ENCODE measurements at places on chromosomes 3 and 15.

DNA sequence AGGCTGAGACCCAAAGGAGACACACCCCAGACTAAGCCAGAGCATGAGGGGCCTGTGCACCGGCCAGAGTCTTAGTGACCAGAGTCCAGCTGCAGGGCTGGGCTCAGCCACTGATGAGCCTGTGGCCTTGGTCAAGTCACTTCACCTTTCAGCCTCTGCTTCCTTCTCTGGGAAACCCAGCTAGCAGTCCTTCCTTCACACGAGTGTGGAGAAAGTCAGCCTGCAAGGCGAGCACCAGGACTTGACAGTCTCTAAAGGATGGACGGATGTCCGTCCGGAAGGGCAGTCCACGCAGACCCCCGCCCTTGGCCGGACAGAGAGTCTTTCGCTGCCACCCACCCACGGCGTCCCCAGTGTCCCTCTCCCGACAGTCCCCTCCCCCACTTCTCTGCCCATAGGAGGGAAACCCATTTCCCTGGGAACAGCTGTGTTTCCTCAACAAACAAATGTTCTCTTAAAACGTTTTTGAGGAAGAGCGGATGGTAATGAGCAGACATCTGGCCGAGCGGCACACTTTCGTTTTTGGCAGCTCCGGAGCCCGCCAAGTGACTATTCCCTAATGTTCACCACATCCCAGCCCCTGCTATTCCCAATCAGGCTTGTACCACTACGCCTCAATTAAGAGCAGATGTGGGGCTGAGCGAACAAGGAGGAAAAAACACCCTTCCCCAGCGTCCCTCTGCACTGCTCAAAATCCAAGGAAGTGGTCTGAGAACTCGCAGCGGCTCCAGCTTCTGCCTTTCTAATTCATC is 129.1 kb upstream of the SMAD3 start:
- no peak for DNase-seq

- no peak for DNase-seq
Observed at GRCh38 chr3:175456466-175456865, 597.3 kb downstream of the NAALADL2 start.

DNA sequence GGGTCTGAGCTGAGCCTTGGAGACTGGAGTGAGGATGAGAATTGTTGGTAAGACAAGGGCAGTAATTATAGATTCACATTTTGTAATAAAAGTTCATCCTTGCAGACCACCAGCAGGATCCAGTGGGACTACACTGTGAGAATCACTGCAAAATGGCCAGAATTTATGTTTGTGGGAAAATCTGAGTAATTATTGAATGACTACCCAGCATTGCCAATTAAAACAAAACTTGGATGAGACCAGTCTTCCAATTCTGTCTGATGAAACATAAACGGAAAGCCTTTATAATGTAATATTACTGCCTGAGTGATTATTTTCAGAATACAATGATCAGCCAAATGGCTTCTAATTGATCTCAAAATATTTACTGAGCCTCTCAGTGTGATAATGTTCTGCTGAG is 323.3 kb upstream of the C2CD4B start:
- no peak for DNase-seq

GRCh38 chr3:40504636-40505430 is 1.0 kb upstream of the ZNF620 start:
- DNase-seq, result no peak

DNA sequence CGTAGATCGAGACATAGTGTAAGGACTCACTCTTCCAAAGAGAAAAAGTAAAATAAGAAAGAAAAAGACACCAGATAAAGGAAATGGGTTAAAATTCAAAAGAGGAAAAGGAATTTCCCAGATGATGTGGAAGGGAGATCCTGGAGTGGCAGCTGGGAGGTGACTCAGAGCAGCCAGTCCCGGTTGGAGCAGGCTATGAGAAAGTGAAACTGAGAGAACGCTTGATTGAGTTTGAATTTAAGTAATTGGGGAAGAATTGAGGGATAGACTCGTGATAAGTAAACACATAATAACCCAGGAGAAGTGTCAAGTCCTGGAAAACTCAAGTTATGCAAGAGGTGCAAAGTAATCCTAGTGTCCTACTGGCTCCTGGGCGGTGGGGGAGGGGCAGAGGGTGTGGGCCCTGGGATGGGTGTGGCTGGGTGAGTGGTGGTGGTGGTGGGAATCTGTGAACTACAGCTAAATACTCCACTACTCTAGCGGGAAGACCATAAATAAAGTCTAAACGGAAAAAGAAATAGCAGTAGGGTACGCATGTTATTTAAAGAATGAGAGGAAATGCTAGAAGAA is 1.2 kb downstream of the PRR20G start:
- DNase-seq, result no peak

DNA sequence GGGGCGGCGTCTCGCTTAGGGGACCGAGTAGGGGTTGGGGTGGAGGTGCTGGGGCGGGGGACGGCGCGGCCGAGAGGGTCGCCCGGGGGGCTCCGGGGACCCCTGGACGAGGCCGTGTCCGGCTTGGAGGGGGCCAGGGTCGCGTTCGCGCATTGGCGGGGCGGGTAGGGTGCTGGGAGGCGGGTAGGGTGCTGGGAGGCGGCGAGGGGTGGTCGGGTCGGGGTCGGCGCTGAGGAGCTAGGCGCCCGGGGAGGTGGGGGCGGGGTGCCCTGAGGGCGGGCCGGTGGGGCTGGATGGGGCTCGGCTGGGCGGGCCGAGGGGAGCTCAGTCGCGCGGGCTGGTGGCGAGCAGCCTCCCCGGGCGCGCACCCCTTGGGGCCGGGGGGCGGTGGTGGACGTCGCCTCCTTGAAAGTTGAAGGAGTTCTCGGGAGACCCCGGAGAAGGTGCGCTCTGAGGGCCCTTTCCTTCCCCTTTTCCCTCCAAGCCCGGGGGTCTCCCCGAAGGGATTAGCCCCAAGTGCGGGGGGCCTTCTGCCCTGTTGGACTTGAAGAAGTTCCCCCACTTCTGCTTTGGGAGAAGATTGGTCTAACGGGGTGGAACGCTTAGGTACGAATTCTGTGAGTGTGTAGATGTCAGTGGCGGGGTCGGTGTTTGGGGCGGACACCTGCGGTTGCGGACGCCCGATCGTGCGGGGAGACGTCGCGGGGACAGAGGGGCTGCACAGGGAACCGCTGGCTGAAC is 543 bp downstream of the MEF2A start:
- DNase-seq, result no peak

- DNase-seq, result no peak
Observed at GRCh38 chr3:7683426-7683825, 818.2 kb upstream of the LMCD1 start.

DNA sequence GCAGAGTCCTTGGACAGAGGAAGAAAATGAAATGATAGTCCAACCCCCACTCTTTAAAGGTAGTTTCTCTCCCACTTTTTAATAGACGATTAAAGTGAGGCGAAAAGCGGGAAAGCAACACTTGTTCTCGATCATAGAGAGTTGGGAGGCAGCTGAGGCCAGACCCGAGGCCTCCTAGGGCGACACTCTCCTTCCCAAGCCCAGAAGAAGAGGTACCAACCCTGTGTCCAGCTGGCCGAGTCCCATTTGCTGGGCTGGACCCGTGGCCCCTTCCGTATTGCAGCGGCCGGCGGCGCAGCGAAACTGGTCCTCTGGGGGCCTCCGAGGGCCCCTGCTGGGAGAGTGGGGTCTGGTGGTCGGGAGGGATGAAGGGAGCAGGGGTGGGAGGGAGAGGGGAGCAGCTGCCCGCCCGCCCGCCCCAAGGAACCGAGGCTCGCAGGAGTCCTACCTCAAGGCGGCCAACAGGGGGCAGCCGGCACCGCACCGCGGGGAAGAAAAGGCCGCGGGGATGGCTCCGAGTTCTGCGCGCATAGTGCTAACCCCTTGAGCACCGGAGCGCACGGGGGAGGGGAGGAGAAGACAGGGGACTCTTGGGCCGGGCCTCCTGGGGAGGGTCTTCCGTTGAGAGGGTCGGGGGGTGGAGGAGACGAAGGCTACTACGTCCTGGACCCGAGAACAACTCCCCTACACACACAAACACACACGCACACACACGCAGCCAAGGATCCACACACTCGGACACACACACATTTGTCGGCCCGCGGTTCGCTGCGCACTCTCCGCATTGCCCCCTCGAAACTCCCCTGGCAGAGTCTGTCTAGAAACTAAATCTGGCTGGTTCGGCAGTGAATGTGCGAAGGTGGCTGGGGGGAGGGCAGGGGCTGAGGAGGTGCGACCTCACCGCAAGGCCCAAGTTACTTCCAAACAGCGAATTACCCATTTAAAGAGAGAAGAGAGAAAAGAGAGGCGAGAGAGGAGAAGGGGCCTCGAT is 2.0 kb downstream of the WNT5A start:
- DNase-seq, result no peak

- no peak for DNase-seq
Observed at GRCh38 chr15:75195122-75195765, 6.4 kb upstream of the C15orf39 start.

DNA sequence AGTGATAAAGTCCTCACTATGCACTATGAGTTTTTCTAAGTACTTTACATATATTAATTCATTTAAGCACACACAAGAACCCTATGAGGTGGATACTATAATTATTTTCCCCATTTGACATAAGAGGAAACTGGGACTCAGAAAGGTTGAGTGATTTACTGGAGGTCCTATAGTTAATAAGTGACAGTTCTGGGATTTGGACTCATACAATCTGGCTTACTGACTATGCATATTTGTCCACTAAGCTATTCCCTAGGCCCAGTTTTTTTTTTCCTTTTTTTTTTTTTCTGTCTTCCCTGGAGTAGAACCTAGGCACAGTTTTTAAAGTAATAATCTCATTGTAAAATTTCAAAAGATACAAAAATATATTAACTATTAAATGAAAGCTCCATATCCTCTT is 6.3 kb upstream of the RTP2 start:
- no peak for DNase-seq

DNA sequence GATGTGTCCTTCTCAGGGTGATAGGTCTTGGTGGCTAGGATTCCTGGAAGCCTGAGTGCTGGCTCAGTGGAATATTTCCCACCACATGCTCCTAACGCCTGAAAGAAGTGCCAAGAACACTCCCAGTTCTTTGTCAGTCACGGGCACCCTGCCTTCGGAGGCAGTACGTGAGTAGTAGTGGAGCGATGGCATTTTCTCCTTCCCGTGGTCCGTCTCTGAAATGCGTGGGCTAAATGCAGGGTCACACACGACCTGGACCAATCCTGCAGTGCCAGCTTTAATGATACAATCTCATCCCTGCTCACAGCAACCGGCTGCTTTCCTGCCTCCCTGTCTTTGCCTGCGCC is 14.5 kb downstream of the H1-8 start:
- DNase-seq, result no peak

GRCh38 chr3:120177707-120178306 is 83.6 kb upstream of the GSK3B start:
- no peak for DNase-seq

DNA sequence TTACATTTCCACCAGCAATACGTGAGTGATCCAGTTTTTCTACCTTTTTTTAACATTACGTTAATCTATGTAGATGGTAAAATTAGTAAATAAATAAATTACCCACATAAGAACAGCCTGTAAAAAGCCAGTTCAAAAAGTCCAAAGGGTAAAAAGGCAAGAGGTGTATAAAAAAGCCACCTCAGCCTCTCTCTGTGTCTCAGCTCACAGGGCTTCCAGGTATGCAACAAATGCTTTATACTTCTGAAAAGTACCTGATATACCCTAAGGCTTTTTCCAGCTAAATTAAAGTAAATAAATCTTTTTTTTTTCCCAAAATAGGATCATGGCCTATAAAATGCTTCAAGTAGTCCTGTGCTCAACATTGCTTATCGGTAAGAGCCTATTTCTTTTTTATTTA is at the start of gene C3orf85:
Gene C3orf85, plus strand, starts transcription at position 197 of the 400 bp plus-strand sequence. Its CDS starts 129 bp downstream, at position 326.
- DNase-seq, result no peak

GRCh38 chr3:157045238-157045850 is 114.6 kb downstream of the CCNL1 start:
- no peak for DNase-seq

GRCh38 chr3:149381173-149382100 is 4.0 kb upstream of the TM4SF1 start:
- no peak for DNase-seq

DNA sequence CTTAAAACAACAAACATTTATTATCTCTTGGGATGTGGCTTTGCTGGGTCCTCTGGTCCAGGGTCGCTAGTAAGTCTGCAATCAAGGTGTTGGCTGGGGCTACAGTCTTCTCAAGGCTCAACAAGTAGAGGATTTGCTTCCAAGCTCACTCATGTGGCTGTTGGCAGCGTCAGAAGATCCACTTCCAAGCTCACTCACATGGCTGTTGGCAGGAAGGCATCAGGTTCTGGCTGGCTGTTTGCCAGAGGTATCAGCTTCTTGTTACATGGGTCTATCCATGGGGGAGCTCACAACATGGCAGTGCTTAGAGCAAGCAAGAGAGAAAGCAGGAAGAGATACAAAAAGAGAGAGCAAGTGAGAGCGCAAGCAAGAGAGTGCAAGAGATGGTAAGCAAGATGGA is 15.0 kb upstream of the BNC1 start:
- no peak for DNase-seq

- DNase-seq, result no peak
Observed at GRCh38 chr15:60344987-60345386, 52.8 kb downstream of the ANXA2 start.

GRCh38 chr15:31339558-31339895 is 12.9 kb downstream of the KLF13 start:
- no peak for DNase-seq

DNA sequence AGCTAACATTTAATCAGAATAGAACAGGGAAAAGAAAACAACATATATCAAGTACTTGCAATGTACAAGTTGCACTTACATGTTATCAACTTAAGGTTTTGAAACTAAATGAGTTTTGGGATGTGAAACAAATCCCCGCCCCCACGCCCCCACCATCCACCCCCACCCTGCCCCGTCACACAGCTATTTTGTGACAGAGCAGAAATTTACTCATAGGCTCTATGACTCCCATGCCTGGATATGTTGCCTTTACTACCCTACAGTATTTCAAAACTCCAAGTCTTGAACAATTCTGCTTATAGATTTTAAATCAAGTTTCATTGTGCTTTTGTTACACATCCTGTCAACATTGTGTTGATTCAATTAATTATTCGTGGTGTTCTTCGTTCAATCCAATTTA is 18.1 kb upstream of the IL1RAP start:
- no peak for DNase-seq

DNA sequence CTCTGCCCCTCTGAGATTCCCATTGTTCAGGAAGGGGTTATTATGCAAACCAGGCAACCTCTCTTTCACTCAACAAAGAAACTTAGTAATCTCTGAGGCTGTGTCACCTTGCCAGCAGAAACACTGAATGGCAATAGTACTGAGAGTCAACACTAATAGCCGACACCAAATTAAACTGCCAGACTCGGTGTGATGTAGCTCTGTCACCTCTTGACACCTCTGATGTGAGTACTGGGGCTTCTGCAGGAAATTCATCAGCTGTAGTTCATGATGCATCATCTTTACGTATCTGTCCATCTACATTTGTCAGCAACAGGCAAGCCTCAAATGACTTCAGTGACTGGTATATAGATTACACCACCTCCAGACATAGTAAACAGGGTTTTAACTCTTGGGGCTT is 65.0 kb upstream of the ONECUT1 start:
- no peak for DNase-seq

DNA sequence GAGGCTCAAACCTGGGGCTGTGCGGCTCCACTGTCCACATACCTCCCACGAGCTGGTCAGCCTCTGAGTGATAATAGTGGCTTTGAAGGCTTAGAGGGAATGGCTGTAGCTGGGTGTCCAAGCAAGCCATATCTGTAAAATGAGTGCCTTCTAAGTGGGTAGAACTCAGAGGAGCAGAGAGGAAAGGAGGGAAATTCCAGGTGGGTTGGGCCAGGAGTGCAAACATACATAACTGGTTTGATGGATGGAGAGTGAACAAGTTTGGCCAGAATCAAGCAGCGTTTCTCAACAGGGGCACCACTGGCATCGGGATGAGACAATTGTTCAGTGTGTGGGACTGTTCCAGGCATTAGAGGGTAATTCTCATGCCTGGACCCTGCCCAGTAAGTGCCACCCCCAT is 91.1 kb downstream of the ASB7 start:
- no peak for DNase-seq

GRCh38 chr3:127484601-127485388 is 105.7 kb downstream of the TPRA1 start:
- DNase-seq, result no peak

Measured in activated naive CD4-positive, alpha-beta T cell (primary cell).